Stimulated activated CD4-positive, alpha-beta T cell treated with anti-CD3 and anti-CD28 coated beads, Interleukin-2, amount 100 ng/mL, for 48 hours (primary cell): ENCODE measurements at places on chromosomes 1 and 21.

- no peak for DNase-seq
Observed at GRCh38 chr1:16094453-16095158, 21.2 kb upstream of the FAM131C start.

DNA sequence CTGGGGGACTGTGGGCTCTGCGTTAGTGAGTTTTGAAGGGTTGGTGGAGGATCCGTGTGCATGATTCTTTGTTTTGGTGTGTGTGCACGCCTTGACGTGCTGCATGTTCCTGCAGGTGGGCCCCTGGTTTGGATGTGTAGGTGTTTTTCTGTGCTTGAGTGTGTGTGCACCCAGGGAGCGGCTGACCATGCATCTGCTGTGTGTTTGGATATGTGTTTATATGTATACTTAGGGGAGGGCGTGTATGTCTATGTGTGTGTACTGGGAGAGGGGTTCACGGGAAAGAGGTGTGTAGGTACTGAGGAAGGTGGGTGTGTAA lies 1.1 kb downstream of the VANGL2 start:
- DNase-seq, result no peak

GRCh38 chr1:81549588-81550127 lies 251.1 kb upstream of the ADGRL2 start:
- no peak for DNase-seq

GRCh38 chr1:108570128-108570527 lies 10.2 kb downstream of the EEIG2 start:
- no peak for DNase-seq

DNA sequence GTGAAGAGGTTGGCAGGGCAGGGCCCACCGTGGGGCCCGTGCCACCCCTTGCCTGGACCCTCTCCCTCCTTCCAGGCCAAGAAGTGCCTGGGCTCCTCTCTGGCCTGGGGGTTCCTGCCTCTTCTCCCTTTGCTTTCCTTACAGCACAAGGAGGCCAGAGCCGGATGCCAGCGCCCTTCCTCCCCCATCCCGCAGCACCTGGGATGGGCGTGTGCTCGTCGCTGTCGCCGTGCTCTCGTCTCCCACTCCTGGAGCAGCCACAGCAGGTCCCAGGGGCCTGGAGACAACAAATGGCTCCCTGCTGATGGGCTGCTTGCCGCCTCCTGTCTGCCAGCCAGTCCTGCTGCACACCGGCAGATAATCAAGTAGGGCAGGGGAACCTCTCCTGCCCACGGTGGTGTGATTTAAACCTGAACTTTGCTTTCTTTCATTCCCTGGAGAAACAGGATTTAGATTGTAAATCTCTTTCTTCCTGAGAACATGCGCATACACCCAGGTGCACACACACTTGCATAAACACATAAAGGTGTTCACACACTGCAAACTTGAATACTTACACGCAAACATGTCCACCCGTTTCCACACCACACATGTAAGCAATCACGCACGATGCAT lies 50.8 kb upstream of the POU3F1 start:
- no peak for DNase-seq

DNA sequence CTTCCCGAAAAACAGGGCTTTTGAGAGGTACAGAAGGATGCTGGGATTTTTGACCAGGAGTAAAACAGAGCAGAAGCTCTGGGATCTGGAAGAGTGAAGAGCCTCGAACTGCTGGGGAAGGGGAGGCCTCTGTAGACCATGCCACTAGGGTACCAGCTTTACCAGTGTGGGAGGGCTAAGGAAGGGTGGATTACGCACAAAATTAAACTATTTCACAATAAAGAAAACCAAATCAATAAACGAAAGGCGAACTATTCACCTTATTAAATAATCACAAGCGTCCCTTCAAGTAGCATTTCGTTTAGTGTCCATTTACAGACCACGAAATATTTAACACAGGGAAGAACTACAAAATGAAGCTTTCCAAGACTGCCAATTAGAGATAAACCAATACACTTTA lies 723 bp downstream of the CZIB start:
- DNase-seq, result no peak

DNA sequence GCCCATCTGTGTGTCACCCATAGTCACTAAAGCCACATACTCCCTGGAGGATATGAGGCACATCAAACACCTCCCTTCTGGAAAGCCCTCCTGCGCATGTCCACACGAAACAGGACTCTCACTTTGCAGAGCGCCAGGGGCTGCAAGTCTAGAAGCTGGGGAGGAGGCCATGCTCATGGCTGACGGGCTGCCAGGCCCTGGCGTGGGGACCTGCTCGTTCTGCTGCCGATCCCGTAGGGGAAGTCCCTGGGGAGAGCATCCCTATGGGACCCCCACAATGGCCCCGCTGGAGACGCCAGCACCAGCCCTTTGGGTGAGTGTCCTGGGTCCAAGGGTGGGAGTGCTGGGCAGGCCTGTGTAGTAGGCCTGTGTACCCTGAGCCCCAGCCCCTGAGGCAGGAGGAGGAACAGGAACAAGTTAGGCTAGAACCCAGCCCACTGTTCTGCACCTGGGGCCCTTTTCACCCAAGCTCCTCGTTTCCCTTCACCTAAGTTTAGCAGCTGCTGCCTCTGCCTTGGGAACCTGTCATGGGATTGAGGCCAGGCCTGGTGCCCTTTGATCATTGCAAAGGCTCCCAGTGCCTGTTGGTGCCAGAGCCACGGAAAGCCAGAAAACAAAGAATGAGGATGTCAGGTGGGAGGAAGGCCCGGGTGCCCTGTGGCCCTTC lies 9.9 kb downstream of the FAM3B start:
- no peak for DNase-seq

GRCh38 chr1:27536010-27536757 lies 46.2 kb upstream of the WASF2 start:
- no peak for DNase-seq

DNA sequence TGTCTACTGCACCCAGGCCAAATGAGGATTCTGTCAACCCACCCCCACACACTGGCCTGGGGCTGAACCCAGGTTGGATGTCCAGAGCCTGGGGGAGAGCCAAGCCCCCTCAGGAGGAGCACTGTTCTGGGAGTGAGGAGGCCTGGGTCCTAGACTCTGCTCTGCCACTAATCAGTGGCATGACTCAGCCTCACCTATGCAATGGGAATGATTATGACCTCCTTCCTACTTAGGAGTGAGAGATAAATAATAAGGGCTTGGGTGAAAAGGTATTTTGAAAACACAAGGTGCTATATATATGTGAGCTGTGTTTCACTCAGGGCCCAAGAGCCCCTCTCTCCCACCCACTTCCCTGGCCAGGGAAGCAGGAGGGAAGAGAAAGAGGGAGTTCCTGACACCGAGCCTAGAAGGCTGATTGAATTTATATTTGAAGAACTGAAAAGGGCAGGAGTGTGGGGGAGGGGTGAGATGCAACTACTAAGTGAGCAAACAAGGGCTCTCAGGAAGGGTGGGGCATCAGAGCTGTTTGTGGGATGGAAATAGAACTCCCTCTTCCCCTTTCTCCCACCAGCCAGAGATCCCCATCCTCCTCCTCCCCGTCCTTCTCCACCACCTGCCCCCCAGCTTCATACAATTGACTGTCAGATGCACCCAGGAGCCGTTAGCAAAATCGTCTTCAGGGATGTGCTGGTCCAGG lies 8.2 kb downstream of the IGSF9 start:
- no peak for DNase-seq

DNA sequence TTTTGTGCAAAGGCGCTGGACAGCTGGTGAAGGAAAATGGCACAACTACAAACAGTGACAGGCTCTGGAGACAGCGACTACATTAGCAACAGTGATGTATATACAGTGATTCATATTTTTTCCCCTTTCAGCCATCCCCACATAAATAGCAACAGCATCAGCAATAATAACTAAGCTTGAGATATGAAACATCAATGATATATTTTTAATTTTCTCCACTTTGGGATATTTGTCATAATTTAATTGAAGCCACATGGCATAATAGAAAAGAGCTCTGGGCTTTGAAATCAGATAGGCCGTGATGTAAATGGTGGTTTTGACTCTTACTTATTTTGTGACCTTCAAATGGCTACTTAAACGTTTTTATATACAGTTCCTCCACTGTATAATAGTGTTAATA lies 764.3 kb upstream of the PRMT6 start:
- no peak for DNase-seq

DNA sequence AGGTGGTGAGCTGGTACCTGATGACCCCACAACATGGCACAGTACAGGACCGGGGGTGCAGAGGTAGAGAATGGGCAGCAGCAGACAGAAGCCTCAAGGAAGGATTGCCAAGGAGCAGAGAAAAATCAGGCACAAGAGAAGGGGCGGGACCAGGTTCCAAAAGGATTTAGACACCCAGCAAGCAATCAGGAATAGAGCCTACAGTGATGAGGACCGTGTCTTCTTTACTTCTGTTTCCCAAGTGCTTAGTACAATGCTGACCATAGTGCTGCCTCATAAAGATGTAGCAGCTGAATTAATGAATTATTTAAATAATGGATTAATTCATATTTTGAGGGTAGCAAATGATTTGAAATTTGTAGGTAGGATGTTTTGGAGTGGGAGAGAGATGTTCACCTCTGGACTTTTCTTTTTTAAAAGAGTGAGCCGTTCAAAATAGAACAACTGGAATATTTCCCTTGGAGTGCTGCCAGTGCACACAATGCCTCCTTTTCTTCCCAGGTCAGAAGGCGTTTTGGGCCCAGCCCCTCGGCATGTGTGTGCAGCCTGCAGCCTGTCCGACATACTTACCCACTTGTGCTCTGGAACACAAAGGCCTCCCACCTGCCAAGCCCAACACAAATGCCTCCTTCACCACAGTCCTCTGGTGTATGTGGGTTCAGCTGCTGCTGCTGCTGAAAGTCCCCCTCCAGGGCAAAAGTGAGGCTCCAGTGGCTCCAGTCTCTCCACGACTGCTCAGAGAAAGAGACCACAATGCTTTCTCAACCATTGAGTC lies 19.6 kb downstream of the KANK4 start:
- DNase-seq, result no peak

DNA sequence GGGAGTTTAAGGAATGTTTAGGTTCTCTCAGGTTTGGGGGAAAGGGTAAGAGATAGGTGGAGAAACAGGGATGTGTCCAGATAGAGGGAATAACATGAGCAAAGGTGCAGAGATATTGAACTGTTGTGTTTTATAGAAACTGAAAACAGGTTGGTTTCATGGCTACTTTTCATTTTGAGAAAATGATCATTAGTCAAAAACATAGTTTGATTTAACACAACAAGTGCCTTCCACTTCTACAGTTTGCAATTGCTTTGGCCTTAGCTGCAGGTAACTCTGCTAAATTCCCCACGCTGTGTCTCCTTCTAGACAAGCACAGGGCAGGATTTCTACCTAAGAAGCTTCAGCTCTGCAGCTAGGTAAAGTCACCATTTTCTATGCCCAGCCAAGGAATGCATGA lies 124.9 kb downstream of the RGS2 start:
- DNase-seq, result no peak

DNA sequence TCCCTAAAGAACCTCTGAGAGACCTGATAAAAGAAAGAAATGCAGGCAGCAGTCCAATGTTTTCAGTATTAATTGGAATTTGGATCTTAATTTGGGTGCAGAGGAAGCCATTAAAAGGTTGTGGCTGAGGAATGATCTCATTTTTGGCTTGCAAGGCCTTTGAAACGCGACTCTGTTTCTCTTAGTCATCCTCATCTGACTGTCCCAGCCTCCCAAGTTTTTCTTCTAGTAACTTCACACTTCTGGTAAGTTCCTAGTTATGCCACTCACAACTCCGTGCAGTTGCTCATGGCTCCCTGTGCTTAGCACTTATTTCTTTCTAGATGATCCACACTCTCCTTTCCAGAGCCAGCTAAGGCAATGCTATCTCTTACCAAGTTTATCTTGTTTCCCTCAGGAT lies 147.4 kb upstream of the USP24 start:
- no peak for DNase-seq

DNA sequence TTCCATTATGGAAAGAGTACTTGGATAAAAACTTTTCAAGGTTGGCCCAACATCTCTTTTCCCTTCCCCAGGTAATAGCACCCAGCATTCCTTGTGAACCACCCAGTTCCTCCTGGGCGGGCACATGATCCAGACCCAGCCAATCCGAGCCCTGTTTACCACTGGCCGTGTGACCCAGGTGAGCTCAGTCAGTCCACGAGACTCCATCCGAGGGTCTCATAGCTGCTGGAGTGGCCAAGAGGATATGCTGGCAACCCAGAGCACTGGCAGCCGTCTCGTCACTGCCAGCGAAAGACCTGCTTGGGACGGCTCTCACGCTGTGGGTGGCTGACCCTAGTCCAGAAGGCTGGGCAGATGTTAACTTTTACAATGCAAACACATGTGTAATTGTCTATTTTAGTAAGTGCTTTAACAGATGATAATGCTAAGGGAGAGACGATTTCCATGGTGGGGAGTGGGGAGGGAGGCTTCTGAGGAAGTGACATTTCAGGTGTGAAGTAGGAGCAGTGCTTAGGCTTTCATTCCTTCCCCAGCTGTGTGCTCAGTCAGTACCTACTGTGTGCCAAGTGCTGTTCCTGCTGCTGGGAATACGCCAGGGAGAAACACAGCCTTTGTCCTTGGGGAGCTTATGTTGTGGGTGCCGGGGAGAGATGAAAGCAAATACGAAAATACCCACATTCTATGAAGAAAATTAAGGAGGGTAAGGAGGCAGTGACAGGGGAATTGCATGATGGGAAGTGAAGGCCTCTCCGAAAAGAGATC lies 24.5 kb downstream of the PARK7 start:
- no peak for DNase-seq

- no peak for DNase-seq
Observed at GRCh38 chr1:207867136-207868109, 43.5 kb downstream of the CD34 start.

GRCh38 chr1:241624935-241625334 lies 15.2 kb downstream of the CHML start:
- DNase-seq, result no peak

- no peak for DNase-seq
Observed at GRCh38 chr1:34906756-34907155, 22.7 kb downstream of the DLGAP3 start.

DNA sequence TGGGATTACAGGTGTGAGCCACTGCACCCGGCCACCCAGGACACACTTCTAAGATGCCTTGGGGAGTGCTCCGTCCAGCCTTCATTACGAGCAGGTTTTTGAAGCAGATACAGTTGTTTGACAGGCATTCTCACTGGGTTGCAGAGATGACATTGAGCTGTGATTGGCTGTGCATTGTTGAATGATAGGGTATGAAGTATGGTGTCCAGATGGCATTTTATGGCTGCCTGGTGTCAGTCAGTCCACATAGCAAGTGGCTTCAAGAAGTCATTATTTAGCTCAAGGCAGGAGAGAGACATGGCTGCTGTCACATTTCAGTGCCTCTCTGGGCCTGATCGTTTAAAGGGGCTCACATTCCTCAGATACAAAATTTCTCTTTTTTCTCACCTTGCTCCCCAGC lies 14.8 kb upstream of the PADI2 start:
- no peak for DNase-seq

DNA sequence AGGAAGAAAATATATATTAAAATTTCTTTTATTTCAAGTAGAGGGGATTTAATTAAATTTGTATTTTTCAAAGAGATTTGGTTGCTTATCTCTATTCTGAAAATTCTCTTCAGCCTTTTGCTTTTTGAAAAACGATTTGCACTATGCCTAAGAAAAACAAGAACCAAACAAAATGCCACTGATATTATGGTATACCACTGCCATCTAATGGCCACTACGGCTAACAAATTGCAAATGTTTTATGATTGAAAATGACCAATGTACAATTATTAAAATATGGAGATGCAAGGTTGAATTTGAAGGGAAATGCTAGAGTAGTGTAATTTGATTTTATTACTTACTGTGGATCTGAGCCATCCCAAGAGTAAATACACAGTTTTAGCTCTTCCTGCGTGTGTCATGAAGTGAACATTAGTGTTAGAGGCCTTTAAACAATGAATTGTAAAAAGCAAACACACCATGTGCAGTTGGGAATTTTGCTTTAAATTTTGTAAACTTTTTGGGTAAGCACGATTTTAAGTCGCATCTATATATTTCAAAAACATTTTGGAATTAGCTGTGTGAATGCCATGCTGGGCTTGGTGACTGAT lies 137.4 kb upstream of the USP25 start:
- DNase-seq, result no peak
